ENCODE measurements at places on chromosomes 6 and 20. TPM values are rescaled to one million over a fixed set of nuclear protein-coding genes. Genes with fewer than 3 reads are reported as not detected.

The CCM2L gene
- total RNA-seq = 4.4 TPM

The WFDC12 gene
- total RNA-seq = not detected

The RIPOR3 gene
- total RNA-seq = 61.1 TPM

The ZNF311 gene
- not detected for total RNA-seq

The HLA-DOA gene
- total RNA-seq = 3.9 TPM

The CRISP2 gene
- total RNA-seq = 0.37 TPM

Measured in stomach (tissue), 19 donors.